Esophagus muscularis mucosa (tissue), 4 donors: ENCODE measurements at places on chromosomes 1 and 21. TPM values are rescaled to one million over a fixed set of nuclear protein-coding genes. Genes with fewer than 3 reads are reported as not detected.

The KDM1A gene
- 55.1 TPM for total RNA-seq

The PEAR1 gene
- 12.6 TPM for total RNA-seq

The RASSF5 gene
- total RNA-seq = 10.9 TPM

The THBS3 gene
- total RNA-seq = 37.4 TPM

DNA sequence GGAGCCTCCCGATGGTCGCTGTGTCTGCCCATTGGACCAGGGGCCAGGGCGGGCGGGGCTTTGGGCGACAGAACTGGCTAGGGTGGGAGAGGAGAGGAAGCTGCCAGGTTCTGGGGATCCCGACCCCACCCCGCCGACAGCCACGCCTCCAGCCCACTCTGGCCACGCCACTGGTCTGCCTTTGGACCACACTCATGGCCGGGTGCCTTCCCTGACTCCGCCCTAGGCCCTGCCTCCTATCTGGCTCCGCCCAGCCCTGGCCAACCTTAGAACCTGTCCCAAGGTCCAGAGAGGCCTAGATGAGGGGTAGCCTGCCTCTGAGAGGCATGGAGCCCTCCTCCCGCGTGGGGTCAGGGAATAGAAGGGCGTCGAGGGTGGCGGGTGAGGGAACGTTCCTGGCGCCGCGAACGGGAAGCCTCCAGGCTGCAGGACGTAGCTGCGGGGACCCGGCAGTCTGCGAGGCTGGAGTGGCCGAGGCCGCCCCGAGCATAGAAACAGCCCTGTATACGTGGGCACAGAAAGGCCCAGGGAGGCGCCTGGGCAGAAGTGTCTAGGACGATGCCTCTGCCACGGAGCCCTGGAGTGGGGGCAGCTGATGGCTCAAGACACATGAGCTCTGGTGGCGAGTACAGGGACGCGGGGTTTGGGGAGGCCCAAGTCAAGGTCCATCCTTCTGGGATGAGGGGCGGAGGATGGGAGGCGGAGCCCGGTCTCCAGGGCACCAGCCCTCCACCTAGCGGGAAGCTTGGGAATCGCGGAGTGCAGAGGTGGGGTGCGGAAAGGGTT lies 11.5 kb upstream of the COL16A1 start:
- H3K27ac ChIP-seq = peak overlapping the region; percentile 97
- DNase-seq = peak; percentile 99
- H3K4me3 ChIP-seq = peak overlapping the region; percentile 61
- no peaks in the 10 kb centered on the region for H3K27me3 ChIP-seq

DNA sequence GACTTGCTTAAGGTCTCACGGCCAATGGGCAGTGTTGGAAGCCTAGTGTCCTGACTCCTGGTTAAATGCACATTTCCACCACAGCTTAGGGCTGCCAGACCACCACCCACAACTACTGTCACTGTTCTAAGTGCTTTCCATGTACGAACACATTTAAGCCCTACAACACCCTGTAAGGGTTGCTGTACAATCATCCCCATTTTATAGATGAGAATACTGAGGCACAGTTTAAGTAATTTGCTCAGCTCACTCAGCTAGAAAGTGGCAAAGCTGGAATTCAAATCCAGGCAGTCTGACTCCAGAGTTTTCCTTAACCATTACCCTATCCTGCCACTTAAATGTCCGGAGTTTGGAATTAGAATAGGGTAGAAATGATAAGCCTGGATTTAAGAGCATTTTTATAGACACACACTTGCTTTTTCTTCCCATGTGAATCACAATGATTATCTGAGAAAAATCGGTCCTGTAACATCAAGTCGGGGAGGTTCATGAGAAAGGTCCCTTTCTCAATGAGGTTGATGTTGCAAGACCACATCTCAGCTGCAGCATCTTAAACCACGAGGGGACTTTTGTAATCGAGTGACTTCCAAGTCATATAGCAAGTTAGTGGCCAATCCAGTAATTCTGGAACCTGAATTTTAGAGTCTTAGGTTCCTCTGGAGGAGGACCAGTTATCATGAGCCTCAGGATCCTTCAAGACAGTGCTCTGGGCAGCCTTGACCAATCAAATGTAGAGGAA lies 8.6 kb downstream of the E2F2 start:
- no peaks in the 10 kb centered on the region for H3K27me3 ChIP-seq
- no peaks in the 10 kb centered on the region for H3K4me1 ChIP-seq
- DNase-seq = no peak
- H3K27ac ChIP-seq = no peak overlapping the region

DNA sequence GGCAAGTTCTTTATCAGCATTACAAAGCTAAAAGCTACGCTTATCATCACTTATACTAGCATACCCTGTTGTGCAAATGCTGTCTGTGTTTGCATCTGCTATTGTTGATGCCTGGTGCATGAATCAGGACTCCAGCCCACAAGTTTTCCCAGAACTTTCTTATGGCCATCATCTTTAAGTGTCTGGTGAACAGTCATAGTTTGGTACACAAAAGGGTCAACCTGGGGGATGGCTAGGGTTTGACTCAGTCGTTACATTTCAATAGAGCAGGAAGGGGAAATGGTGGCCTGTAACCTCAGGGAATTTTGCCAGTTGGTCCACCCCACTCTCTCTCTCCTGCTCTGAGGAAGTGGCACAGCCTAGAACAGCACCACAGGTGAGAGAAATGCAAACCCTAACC lies 35.4 kb downstream of the SELL start:
- no peak for DNase-seq
- H3K27me3 ChIP-seq = no peaks in the 10 kb centered on the region
- H3K36me3 ChIP-seq = no peaks in the 10 kb centered on the region
- no peak overlapping the region for H3K4me3 ChIP-seq

DNA sequence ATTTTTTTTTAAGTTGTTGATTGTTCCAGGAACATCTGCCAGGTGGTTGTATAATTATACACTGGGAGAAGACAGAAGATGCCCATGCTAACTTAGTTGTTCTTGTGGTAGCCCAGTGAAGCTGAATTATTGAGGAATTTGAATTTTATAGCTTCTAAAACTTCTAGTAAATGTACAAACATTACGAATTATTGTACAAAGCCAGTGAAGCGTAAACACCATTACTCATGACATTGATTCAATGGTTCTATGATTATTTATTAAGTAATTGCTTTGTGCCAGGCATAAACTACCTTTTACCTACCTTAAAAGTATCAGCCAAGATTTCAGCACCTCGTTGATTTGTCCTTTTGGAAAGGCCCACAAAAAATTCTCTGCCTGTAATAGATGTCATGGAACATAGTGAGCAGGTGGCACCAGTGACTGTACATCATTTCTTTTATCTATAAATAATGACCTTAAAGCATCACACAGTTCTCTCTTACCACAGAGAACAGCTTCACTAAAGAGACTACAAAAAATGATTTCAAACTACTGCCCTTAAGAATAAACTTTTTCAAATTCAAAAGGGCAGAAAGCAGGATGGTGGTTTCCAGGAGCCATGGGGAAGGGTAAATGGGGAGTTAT lies 74.9 kb upstream of the BCL10 start:
- no peak overlapping the region for H3K4me3 ChIP-seq
- peaks cover 17% of the 10 kb centered on the region for H3K36me3 ChIP-seq
- H3K27ac ChIP-seq = no peak overlapping the region
- no peaks in the 10 kb centered on the region for H3K4me1 ChIP-seq
- no peaks in the 10 kb centered on the region for H3K27me3 ChIP-seq
- no peak for DNase-seq

- no peaks in the 10 kb centered on the region for H3K36me3 ChIP-seq
- no peaks in the 10 kb centered on the region for H3K27me3 ChIP-seq
- H3K4me3 ChIP-seq = no peak overlapping the region
- H3K4me1 ChIP-seq = peaks cover 19% of the 10 kb centered on the region
Observed at GRCh38 chr21:45550522-45551210, 8.4 kb upstream of the SLC19A1 start.

GRCh38 chr1:36149237-36149972 lies at the start of gene TRAPPC3:
TSS of gene TRAPPC3 (minus strand) at chr1:36149486. CDS start at chr1:36149378, 108 bp downstream.
- peaks cover 11% of the 10 kb centered on the region for H3K36me3 ChIP-seq
- H3K4me3 ChIP-seq = peak within 1 kb of the TSS; percentile 71
- H3K27me3 ChIP-seq = no peaks in the 10 kb centered on the region
- peaks cover 42% of the 10 kb centered on the region for H3K4me1 ChIP-seq

GRCh38 chr1:173097001-173097400 lies 46.3 kb upstream of the TNFSF18 start:
- H3K36me3 ChIP-seq = no peaks in the 10 kb centered on the region
- no peaks in the 10 kb centered on the region for H3K27me3 ChIP-seq
- DNase-seq = no peak
- no peak overlapping the region for H3K27ac ChIP-seq
- no peak overlapping the region for H3K4me3 ChIP-seq

DNA sequence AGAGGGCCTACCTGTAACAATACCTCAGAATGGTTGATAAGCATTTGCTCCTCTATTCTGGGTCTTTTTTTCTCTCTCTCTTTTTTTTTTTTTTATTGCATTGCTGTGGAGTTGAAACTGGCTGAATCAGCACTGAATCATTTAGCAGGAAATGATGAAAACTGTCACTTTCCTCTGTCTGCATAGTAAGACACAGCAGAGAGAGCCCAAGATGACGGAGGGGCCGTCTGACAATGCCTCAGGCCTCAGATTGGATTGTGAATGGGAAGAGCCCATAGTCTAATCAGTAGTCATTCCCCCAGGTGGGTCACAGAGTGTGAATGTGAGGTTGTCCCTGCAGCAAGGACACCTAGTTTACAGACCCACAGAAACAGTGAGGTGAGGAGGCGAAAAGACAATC lies 193.2 kb upstream of the PLXNA2 start:
- no peaks in the 10 kb centered on the region for H3K27me3 ChIP-seq
- DNase-seq = no peak
- no peaks in the 10 kb centered on the region for H3K4me1 ChIP-seq
- H3K4me3 ChIP-seq = no peak overlapping the region

GRCh38 chr1:35768350-35769187 lies 1.2 kb downstream of the CLSPN start:
- peak overlapping the region; percentile 80 for H3K27ac ChIP-seq
- no peak for DNase-seq
- H3K27me3 ChIP-seq = no peaks in the 10 kb centered on the region
- H3K4me1 ChIP-seq = no peaks in the 10 kb centered on the region
- H3K4me3 ChIP-seq = peak overlapping the region; percentile 77

- H3K4me1 ChIP-seq = peaks cover 30% of the 10 kb centered on the region
- peak; percentile 95 for DNase-seq
- H3K36me3 ChIP-seq = peaks cover 5% of the 10 kb centered on the region
- H3K27me3 ChIP-seq = no peaks in the 10 kb centered on the region
- peak within 1 kb of the TSS; percentile 92 for H3K27ac ChIP-seq
- peak within 1 kb of the TSS; percentile 63 for H3K4me3 ChIP-seq
Observed at GRCh38 chr1:161153682-161154337, at the start of gene UFC1. TSS of gene UFC1 (plus strand) at chr1:161153978. CDS start at chr1:161153998, 20 bp downstream.

GRCh38 chr1:153422450-153423068 lies 6.2 kb downstream of the S100A7A start:
- no peak for DNase-seq
- no peaks in the 10 kb centered on the region for H3K36me3 ChIP-seq
- H3K4me1 ChIP-seq = no peaks in the 10 kb centered on the region
- H3K27ac ChIP-seq = no peak overlapping the region
- no peaks in the 10 kb centered on the region for H3K27me3 ChIP-seq

GRCh38 chr1:10724052-10724494 lies 72.4 kb downstream of the CASZ1 start:
- no peak for DNase-seq
- no peaks in the 10 kb centered on the region for H3K27me3 ChIP-seq
- H3K4me1 ChIP-seq = peaks cover 54% of the 10 kb centered on the region
- no peaks in the 10 kb centered on the region for H3K36me3 ChIP-seq
